ENCODE measurements at places on chromosomes 4 and X.

GRCh38 chr4:79613269-79613935 is 205.4 kb upstream of the GK2 start:
- DNase-seq, result no peak

DNA sequence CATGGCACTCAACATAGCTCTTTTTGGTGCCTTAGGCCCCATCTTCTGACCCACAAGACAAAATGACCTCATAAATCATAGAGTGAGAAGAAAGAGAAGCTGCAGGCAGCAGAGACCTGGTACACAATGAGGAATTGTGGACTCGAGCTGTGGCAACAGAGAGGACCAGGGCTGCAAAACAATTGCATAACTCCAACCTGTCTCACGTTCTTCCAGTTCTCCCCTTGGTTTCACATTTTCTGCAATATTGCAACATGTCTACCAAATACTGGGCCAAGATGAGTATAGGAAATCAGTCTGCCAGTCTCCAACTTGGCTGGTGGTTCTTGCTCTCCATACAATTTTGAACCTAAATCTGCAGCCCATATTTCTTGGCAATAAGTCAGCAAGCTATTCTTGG is 105.3 kb downstream of the KDR start:
- DNase-seq, result no peak

- DNase-seq, result no peak
These were observed 397.0 kb downstream of the GPAT3 start for GRCh38 chr4:83932750-83933391.

DNA sequence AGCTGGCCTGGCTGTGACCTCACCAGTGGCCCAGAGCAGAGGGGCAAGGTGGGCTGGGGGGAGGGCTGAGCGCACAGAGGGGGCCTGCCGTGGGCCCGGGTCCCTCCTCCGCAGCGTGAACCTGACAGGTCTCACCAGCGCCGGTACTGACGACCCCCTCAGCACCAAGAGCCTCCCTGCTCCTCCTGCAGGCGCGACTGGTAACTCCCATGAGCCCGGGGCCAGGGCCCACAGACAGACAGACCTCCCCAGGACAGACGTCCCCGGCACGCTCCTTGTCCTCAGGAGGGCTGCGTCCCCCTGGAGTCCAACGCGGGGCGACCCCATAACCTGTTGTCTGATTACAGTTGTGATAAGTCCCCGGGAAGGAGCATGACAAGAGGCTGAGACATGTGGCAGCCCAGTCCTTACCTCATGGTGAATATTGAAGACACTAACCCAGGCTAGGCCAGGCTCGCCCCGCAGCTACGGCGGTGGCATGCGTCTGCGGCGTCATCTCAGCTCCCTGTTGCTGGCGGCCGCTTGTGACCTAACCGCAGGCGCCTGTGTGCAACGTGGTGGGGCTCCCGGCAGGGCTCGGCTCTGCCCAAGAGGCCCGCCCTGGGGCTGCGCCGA is 8.5 kb downstream of the AKAP17A start:
- DNase-seq, result peak; percentile 25

DNA sequence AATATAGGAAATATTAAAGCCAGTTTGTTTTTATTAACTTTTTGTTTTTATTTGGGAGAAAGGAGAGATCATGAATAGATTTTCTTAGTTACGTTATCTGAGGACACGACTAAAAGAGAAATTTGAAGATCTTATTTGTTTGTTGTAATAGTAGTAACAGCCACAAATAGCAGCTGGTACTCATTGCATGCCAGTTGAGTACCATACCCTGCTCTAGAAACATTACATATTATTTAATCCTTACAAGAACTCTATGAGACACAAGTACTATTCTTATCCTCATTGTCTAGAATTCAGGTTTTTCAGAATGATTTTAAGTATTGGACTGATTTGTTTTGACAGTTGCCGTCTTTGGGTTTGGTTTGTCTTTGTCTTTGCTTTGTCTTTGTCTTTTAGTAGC is 31.8 kb downstream of the USP53 start:
- DNase-seq, result no peak

GRCh38 chr4:87097075-87097474 is 123.3 kb downstream of the KLHL8 start:
- DNase-seq, result no peak

DNA sequence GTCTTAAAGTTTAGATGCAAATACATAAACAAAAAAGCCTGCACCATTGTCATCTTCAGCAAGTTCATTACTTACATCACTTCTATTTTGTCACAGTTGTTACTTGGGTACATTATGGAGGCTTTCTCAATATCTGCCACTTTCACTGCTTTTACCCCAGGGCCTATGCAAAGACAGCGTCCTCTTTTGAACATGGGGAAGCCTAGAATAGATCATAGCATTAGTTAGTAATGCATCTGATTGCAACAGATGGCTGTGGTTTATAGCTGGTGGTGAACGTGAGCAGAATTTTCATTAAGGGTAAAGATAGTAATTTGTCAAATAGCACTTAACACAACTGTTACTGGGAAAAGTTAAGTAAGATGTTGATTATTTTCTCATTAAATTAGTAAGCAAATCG is 729 bp downstream of the CXCL11 start:
- no peak for DNase-seq

- DNase-seq, result peak; percentile 57
These were observed 99.0 kb downstream of the DHRSX start for GRCh38 chrX:2401590-2402360.

DNA sequence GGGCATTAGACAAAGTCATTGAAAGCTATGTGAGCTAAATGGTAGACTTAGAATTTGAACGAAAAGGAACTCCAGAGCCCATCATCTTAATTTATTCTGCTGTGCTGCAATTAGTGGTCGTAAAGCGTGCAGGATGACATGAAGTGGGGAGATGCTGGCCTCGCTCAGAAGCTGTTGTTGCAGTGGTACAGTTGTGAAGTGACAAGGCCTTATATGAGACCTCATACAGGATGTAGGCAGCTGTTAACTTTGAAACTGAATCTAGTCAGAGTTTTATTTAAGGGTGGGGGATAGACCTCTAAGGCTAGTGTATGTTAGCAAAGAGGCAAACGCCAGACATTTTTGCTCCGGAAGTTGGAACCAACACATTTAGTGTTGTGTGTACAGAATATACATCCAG is 13.4 kb downstream of the KLF3 start:
- DNase-seq, result no peak

DNA sequence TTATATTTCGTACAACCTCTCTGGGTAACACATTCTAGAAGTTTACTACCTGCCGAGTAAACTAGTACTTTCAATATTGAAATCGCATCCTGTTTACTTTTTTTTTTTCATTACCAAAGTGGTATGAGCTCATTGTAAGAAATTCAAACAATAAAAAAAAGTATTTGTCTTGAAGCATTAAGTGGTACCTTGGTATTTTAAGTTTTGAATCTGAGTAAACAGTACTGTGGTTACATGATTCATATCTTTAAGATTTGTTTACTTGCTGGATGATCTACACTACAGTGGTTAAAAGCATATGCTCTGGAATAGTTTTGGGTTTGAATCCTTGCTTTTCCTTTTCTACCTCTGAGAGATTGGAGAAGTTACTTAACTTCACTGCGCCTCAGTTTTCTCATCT is 3.8 kb upstream of the MMGT1 start:
- DNase-seq, result no peak

- DNase-seq, result peak; percentile 61
These were observed 10.5 kb downstream of the CD99 start for GRCh38 chrX:2701600-2701999.

DNA sequence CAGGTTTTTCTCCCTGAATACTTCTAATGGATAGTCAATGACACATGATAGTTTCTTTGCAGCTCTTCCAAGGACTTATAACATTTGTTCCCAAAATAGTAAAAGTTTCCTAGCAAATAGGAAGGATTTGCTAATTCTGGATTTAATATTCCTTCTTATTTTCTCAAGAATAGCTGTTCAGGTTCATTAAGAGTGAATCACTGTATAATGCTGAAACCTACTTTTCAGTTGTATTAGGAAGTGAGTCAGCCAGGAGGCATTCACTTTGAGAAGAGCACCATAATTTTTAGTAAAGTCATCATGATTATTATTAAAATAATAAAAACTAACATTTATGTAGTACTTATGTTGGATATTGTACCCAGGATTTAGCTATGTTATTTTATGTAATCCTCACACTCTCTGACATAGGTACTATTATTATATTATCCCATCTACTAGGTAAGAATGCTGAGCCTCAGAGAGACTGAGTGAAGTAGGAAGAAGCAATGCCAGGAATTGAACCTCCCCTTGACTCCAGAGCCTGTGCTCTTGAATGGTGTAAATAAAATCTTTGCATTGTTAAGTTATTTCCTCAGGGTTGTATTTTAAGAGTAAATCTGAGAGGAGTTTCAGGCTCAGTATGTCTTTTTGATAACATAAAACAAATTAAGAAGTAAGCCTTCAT is 114.8 kb downstream of the REELD1 start:
- DNase-seq, result no peak

DNA sequence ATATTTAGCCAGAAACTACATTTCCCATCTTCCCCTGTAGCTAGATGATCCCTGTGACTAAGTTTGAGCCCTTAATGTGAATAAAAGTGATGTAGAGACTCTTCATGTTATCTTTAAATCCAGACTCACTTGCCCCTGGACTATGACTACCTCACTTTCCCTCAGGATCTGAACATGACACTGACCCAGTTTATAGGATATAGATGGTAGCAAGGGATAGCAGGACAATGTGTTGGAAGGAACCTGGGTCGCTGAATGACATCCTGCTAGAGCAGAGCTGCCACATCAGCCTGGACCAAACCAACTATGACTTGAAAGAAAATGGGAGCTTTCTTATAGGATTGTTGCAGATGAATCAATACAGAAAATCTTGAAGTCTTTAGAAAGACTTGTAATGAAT is 138.2 kb downstream of the PACRGL start:
- no peak for DNase-seq

- no peak for DNase-seq
These were observed 11.3 kb downstream of the BMP2K start for GRCh38 chr4:78787392-78788006.

- DNase-seq, result no peak
These were observed 2.3 kb upstream of the UBA1 start for GRCh38 chrX:47191331-47191730.

DNA sequence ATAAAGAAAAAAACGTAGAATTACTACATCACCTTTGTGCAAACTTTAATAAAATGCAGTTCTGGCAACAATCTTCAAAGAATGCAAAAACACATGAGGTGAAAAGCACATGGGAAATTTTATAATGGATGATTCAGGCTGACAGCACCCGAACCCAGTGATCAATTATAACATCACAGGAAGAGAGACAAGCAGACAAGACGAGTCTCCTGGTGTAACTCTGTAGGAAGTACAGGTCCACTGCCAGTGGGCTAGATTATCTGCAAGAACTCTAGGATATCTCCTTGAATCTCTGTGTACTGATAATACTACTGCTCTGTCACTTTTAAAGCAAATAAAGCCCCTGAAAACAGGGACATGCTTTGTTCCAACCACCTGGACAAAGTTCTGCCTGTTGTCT is 58.9 kb upstream of the NXF3 start:
- DNase-seq, result no peak

- DNase-seq, result peak; percentile 22
These were observed 43.2 kb downstream of the AKAP4 start for GRCh38 chrX:50157545-50158135.

- DNase-seq, result no peak
These were observed 55.2 kb downstream of the ARHGEF6 start for GRCh38 chrX:136725441-136726104.

DNA sequence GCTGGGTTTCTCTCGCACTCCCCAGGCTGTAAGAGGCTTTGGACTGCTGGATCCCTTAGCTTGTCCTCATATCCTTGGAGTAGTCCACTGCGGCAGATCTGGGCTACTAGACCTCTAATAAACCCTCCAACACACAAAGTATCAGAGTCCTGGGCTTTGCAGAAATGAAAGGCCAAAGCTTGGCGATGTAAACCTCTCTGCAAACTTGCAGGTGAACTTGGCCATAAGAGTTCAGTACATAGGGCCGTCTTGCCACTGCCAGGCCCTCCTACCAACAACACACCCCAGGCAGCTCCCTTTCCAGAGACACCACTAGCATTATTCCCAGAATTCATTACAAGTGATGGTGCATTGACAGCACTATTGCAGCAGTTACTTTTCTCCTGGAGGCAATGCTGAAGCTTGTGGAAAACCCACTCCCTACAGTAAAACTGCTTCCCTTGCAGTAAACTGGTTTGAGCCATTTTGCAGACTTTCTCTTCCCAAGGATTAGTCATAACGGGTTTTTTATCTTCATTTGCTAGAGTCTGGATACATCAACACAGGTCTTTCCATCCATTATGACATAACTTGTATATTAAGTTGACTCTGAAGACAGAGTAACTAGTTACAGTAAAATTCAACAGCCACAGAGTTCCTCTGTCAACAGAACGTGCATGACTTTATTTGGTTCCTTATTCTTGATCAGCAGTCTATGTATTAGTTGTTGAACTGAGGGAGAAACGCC is 2.4 kb downstream of the ANKRD50 start:
- no peak for DNase-seq

- DNase-seq, result no peak
These were observed 32.9 kb upstream of the PDGFC start for GRCh38 chr4:157004279-157005161.

DNA sequence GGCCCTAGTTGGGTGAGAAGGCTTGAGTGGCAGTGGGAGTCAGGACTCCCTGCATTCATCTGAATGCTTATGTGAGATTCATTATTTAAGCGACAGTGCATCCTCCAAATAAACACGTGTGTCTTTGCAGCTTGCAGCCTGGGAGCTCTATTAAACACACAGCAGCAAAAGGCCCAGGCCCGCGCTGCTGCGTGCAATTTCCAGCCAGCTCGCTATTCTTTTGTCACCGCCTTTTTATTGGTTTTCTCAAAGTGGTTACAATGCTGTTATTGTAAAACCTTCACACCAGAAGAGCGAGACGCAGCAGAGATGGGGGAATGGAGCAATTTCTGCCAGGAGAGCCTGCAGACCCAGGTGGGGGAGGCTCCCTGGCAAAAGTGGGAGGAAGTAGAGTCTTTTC is 252.5 kb downstream of the BCOR start:
- no peak for DNase-seq

DNA sequence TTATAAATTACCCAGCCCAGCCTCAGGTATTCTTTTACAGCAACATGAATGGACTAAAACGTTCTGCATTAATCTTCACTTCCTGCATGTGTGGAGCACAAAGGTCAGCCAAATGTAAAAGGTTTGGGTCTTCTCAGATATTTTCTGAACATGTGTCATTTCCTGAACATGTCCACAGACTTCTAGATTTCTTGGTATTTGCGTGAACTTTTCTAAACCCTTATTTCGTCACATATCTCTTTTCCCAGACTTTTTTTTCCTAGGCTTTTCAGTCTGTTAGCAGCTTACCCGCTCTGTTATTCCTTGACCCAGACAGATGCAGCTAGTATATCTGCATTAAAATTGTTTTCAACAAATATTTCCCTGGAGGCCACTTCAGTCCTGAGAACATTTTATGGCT is 57.3 kb upstream of the USP51 start:
- no peak for DNase-seq

DNA sequence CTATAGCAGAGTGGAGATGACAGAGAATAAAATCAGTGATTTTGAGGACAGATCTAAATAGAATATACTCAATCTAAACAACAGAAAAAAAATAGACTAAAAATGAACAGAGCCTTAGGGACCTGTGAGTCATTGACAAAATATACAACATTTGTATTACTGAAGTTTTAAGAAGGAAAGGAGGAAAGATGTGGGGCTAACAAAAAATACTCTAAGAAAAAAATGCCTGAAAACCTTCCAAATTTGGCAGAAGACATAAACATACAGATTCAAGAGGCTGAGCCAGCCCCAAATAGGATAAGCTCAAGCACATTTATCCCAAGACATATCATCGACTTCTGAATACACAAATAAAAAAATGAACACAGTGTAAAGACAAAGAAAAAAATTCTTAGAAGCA is 123.6 kb upstream of the INTU start:
- DNase-seq, result no peak

GRCh38 chr4:100429616-100430015 is 88.2 kb downstream of the EMCN start:
- DNase-seq, result no peak
